GM06990 (cell line): ENCODE measurements at places on chromosomes 2 and 18.
A peak's percentile ranks its signal among the peaks of the same experiment; 100 is the strongest.

DNA sequence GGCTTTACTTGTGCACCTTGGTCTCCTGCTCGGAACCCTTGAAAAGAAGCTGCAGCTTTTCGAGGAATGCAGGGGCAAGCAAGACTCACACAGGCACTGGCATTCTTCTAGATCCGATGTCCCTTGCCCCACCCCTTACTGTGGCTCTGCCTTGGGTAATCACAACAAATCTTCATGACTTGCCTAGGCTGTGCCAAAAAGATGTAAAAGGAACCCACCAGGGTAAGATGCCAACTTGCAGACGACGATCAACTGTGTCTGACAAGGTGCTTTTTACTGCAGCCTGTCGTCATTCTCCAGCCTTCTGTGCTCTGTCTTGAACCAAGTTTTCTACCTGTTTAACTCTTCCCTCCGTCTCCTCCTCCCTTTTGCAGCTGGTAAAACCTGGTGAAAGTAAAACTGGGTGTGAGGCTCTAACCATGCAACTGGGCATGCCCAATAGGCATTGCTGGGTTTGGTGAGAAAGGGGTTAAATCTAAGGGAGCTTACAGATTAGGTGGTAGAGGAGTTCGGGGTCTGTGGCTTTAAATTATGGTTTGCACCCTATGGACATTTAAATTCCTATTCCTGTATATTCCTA lies 909 bp upstream of the NRXN1 start:
- DNase-seq: no peak

GRCh38 chr18:11177382-11177781 lies 28.0 kb upstream of the PIEZO2 start:
- DNase-seq: no peak

- DNase-seq: no peak
These were observed 143.9 kb downstream of the SS18 start for GRCh38 chr18:25946540-25946939.

- DNase-seq: peak; percentile 73
These were observed 12.1 kb downstream of the CD226 start for GRCh38 chr18:69935319-69936190.

DNA sequence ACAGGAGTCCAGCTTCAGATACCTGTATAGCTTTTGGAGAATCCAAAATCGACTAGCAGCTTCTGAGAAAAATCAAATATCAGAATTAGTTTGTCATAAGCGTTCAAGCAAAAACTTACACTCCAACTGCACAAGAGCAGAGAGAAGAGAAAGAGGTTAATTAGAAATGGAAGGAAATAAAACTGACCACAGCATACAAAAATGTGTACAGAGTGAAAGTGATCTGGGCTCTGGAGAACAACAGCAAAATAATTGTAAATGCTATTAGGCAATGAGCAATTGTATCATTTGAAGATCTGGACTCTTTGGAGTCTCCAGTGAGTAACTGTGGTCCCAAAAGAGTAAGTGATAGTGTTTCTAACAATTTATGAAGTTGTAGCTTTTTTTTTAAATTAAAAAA lies 867.3 kb downstream of the TRIB2 start:
- no peak for DNase-seq

DNA sequence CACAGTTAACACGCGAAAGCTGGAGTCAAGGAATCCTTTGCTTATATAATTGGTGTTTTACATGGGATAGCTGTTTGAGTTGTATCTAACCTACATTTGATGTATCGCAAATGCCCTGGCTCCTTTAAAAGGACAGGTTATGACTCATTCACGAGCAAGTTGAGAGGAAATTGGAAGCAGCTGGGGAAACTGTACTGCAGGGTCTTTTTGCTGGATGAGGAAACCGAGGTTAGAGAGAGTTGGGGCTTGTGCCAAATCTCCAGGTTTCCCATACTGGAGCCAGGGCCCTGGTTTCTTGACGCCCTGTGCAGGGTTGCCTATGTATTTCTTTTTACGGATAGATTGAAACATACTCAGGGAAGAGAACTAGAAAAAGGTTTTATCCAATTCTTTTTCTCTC lies 60.0 kb upstream of the SPTBN1 start:
- no peak for DNase-seq
